ENCODE measurements at places on chromosomes 2 and 18.

DNA sequence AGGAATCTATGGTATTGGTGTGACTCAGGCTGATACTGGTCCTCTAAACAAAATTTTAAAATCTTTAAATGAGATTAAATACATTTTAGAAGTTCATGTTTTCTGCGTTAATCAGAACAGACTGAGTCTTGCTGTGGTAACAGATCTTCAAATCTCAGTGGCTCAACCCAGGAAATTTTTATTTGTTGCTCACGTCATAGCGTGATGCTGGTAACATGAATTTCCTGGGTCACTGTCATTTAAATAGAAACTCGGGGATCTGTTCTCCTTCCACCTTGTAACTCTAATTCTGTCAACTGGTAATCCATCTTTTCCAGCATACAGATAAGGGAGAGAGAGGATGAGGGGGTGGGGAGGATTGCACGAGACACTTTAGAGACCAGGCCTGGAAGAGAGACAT, 90.0 kb downstream of the CDC42EP3 start:
- no peak for DNase-seq

- DNase-seq, result no peak
Measured at GRCh38 chr2:156211318-156211717, 121.2 kb downstream of the NR4A2 start.

DNA sequence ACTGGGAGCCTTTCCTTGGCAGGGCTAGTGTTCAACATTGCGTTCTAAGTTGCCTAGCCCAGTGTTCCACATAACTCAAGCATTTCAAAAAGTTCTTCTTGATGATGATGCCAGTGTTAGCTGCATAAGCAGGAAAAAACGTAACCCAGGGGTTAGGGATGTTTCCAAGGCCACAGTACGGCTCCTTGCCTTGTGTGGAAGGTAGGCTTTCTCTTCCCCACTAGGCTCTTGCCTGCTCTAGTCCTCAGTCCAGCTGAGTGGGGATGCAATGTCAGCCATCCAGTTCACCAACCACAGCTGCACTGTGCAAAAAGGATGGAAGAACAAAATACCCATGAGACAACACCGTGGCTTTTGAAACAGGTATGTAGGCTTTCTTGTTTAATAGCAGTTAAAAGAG, 28.0 kb upstream of the CYP26B1 start:
- no peak for DNase-seq

- DNase-seq, result no peak
Measured at GRCh38 chr2:71932780-71933466, 214.7 kb downstream of the CYP26B1 start.

- DNase-seq, result peak; percentile 75
Measured at GRCh38 chr2:156400706-156401678, 35.2 kb upstream of the GPD2 start.

GRCh38 chr2:20314562-20315501, 35.8 kb downstream of the PUM2 start:
- no peak for DNase-seq
